NCI-H69 (cell line): ENCODE measurements at places on chromosomes 12 and 14.

DNA sequence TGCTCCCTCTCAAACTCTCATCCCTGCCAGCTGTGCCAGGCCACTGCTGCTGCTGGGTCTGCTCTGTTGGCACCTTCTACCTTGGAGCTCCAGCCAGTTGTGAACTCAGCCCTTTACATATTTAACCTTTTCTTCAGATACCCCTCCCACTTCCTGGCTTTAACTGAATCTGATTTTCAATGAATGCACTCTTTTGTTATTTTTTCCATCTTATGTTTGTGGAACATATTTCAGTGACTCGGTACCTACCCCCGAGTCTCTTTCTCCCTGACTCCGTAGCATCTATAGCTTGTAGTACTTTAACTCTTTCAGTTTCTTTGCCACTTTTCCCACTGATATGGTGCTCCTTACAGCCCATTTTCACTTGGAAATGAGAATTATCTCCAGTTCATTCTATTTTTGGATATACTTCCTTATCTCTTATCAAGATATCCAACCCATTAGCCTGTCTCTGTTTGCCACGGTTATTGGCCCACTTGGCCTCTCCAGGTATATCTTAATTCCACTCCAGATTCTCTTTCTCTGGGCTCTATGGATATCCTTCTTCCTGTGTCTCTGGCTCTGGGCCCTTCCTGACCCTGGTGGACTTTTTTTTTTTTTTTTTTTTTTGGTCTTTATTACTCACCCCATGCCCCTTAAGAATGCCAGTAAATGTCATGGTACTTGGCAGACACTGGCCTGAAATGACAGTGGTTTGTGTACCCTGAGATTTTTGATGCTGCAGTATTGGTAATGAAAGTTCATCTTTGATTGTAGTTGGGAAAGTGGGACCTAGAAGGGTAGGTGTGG is 62.7 kb downstream of the PELI2 start:
- DNase-seq: peak; percentile 44

DNA sequence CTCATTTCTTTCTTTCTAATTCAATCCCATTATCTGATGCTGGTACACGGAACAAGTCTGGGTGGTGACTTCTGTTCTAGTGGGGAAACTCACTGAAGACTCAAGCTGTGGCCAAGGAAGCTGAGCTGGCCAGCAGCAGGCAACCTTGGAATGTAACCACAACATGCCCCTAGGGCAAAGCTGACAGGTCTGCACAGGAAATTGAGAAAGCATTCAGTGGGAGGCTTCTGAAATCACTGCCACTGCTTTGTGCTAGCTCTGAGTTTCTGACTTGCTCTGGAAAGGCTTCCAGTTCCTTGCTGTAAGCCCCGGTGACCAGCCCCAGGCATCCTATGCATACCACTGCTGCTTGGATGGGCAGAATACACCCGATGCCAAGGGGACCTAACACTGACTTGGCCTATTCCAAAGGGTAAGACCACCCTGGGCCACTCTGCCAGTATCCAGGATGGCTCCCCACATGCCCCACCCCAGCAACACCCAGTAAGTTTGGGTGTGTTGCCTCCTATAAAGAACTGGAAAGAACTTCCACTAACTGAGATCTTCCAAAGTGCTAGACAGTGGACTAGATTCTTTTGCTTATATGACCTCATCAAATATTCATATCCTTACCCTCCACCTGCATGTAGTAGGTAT is 84.5 kb upstream of the CDKN3 start:
- peak; percentile 87 for DNase-seq

GRCh38 chr14:22532345-22533056 is 56.5 kb downstream of the DAD1 start:
- DNase-seq: no peak

GRCh38 chr14:68147303-68147702 is 327.7 kb downstream of the RAD51B start:
- DNase-seq: peak; percentile 66

- DNase-seq: no peak
Observed at GRCh38 chr12:52060498-52061177, 9.1 kb upstream of the ATG101 start.

DNA sequence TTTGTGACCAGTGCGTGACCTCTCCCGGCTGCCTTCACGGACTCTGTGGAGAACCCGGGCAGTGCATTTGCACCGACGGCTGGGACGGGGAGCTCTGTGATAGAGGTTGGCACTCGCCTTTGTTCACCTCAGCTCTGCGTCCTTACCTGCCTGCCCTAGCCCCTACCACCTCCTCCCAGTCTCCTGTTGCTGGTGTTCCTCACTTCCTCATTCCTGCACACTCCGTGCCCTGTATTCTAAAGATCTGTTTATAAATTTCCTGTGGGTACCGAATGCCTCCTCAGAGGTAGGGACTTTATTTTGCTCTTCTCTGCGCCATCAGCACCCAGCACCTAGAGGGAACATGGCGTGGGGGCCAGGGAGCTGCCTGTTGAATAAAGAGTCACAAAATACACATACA is 2.3 kb downstream of the DLK1 start:
- DNase-seq: no peak

DNA sequence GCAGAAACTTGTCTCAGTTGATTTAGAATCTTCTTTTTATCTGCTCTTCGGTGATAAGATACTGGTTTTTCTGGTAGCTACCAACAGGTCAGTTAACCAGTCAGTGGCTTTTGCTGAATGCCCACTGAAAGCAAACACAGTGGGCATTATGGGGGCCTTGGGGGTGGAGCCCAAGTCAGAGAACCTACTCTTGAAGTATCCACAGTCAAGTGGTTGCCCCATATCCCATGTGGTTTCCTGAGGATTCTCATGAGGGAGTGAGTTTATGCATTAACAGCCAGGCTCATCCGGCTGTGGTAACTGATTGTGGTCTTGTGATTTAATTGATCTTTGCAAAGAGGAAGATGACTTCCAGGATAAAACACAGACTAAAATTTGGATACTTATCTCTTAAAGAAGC is 83.7 kb downstream of the ST8SIA1 start:
- no peak for DNase-seq

DNA sequence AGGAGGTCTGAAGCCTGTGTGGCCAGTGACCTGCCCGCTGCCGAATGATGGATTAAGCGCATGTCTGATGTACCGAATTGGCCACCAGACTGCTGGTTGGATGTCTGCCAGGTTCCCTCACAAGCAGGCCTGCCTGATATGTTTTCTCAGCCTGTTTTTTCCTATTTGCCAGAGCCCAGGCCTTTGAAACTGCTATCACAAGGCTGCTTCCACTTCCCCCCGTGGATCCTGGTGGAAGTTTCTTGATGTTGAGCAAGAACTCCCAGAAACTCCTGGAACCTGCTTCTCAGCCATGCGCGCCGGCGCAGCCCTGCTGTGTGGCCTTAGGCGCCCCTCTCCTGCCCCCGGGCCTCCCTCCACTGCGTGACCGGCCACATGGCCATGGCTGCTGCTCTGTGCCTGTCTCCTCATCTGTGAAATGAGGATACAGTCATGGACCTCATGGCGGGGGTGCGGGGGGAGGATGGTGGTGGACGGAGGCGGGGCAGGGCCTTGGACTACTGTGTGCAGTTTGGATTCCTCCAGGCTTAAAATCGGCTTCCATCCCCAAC is 56.6 kb downstream of the CALM1 start:
- peak; percentile 66 for DNase-seq

DNA sequence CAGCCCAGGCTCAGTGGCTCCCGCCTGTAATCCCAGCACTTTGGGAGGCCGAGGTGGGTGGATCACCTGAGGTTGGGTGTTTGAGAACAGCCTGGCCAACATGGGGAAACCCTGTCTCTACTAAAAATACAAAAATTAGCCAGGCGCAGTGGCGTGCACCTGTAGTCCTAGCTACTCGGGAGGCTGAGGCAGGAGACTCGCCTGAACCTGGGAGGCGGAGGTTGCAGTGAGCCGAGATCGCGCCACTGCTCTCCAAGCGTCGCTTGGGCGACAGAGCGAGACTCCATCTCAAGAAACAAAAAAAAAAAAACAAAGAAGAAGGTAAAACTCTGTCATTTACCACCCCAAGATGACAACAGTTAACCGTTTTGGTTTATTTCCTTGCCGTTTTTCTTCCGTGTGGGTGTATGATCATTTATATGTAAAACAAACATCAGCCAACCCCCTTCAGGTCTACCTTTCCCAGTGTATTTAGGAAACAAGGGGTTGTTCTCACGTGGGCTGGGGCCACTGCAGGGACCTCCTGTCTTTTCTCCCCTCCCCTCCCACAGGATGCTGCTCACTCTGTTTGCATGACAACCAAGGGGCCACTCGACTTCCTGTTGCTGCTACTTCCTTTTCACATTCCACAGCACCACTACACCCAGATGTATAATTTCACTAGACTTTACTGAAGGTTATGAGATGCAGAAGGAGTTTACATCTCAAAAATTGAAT is 13.6 kb downstream of the TTC9 start:
- no peak for DNase-seq

DNA sequence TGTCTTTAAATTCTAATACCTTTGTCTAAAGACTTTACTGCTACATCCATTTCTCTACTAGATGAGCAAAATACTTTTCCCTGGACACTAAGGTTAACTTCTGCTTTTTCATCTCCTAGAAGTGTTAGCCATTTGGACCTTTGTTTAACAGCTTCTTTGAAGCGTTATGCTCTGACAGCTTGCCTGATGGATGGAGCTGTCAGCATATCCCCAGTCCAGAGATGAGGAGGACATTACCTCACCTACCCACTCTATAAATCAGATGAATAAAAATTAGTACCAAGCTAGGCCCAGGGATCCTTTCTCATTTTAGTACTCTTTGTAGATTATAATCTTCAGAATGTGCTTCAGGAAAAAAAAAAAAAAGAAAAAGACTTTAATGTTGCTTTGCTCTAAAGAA is 222.7 kb downstream of the PELI2 start:
- no peak for DNase-seq

GRCh38 chr14:75717729-75718128 is 56.7 kb downstream of the TTLL5 start:
- DNase-seq: no peak

DNA sequence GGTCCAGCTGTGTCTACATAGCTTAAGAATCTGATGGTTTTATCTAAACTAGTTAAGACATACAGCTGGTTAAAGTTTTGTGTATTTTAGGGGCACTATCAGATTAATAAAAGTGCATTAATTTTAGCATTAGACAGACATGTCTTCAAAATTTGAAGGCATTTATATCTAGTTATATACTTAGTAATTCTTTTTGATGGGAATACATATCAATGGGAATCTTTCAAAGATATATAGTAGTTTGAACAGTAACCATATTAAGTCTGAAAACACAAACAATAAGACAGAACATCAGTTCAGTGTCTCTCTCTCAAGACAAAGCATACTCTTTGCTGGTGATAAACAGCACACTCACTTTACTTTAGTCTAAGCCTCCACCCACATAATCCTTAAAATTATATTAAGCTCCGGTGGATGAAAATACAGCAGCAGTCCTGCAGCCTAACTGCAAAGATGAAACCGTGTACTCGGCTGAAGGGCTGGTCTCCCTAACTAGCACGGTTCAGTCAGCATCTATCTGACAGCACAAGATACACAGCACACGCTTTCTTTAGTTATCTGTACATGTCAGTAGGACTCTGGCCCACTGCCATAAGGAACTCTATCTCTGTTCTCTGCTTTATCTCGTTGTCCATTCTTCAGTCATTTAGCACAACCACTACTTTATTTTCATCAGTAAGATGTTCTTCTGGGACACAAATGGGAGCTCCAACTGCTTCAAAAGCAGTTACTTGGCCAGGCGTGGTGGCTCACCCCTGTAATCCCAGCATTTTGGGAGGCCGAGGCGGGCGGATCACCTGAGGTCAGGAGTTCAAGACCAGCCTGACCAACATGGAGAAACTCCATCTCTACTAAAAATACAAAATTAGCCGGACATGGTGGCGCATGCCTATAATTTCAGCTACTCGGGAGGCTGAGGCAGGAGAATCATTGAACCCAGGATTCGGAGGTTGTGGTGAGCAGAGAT is 80.5 kb downstream of the MED13L start:
- DNase-seq: no peak

DNA sequence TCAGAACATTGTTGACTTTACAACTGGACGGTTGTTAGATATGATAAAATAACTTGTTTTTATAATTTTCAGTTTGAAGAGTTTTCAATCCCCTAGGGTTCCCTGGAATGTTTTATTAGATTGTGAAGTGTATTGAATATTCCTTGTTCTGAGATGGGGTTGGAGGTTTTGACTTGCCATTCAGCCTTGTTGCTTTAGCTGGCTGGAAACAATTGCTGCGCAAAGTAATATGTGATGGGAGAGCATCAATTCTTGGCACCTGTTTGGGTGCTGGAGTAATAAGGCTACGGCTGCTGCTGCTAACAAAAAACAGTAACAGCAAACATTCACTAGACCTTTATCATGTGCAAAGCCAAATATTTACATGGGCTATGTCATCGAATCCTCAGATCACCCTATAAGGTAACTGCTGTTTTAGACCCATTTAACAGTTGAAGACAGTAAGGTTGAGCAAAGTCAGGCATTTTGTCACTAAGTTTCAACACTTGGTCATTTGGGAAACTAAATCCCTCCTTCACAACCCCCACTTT is 241.0 kb upstream of the TBX3 start:
- no peak for DNase-seq
